ENCODE measurements at places on chromosomes 2 and 18.

- DNase-seq: no peak
Measured at GRCh38 chr2:226256709-226257376, 542.8 kb downstream of the IRS1 start.

DNA sequence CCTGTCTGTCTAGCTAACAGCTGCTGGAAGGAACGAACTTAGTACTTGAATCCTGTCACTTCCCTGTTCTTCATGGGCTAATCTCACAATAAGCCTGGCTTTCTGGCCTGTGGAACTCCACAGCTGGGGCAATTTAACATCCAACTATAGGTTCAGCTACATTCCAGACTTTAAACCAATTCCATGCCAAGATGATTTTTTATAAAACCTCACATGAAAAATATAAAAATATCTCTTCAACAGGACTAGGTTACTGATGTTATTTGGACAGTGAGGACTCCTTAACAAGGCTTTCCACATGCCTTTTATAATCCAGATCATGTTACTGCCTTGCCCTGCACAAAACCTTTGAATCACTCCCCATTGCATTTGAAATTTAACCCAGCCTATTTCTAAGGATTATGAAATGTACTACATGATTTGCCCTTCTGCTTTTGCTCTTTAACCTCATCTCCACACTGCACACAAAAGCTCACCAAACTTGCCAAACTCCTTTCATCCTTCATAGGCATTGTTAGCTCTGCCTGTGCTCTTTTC lies 863.2 kb upstream of the CHAC2 start:
- no peak for DNase-seq

- no peak for DNase-seq
Measured at GRCh38 chr2:42030829-42031228, 17.0 kb upstream of the PKDCC start.

GRCh38 chr2:126419403-126419802 lies 236.6 kb upstream of the GYPC start:
- DNase-seq: no peak

- no peak for DNase-seq
Measured at GRCh38 chr2:105538840-105539239, 140.0 kb upstream of the FHL2 start.

DNA sequence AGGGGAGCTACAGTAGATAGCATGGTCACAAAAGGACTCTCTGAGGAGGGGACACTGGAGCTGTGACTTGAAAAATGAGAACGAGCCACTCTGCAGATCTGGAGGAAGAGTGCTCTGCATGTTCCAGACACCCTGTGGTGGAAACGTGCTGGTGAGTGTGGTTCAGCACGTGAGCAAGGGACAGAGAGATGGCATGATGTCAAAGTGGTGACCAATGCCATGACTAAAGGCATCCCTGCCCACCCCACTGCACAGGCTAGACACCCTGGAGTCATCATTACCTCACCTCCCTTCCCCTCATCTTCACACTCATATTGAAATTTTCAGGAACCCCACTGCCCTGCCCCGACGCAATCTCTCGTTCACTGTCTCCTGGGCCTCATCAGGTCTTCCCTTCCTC lies 56.5 kb downstream of the SLC4A5 start:
- DNase-seq: no peak

- DNase-seq: no peak
Measured at GRCh38 chr2:84885111-84885510, 4.2 kb upstream of the TRABD2A start.

DNA sequence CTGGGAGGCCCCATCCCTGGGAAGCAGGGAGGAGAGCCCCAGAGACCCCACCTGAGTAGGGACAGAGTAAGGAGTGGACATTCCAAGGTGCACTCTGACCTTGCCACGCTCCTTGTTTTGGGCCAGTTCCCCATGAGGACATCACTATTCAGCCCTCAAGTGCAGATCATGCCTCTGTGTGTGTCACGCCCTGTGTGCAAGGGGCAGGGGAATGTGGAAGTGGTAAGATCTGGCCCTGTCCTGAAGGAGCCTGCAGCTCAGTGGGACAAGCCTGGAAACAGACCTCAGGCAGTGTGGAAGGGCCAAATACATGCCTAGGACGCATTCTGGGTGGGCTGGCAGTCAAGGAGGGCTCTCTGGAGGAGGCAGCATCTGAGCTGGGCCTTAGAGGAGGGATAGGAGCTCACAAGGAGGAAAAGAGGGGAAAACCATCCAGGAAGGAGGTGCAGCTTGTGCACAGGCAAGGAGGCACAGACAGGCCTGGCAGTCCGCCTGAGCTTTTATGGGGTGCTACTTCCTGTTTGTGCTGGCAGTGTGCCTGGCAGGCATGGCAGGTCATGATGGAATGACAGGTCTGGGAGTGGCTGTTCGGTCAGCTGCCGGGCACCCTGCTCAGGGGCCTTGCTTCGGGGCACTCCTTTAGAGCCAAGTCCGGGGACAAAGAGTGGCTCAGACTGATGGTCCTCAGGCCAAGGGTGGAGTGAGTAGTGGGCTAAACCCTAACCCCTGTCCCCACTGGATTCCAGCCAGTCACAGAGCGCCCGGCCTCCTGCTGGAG lies 3.3 kb downstream of the KLHL30 start:
- no peak for DNase-seq

DNA sequence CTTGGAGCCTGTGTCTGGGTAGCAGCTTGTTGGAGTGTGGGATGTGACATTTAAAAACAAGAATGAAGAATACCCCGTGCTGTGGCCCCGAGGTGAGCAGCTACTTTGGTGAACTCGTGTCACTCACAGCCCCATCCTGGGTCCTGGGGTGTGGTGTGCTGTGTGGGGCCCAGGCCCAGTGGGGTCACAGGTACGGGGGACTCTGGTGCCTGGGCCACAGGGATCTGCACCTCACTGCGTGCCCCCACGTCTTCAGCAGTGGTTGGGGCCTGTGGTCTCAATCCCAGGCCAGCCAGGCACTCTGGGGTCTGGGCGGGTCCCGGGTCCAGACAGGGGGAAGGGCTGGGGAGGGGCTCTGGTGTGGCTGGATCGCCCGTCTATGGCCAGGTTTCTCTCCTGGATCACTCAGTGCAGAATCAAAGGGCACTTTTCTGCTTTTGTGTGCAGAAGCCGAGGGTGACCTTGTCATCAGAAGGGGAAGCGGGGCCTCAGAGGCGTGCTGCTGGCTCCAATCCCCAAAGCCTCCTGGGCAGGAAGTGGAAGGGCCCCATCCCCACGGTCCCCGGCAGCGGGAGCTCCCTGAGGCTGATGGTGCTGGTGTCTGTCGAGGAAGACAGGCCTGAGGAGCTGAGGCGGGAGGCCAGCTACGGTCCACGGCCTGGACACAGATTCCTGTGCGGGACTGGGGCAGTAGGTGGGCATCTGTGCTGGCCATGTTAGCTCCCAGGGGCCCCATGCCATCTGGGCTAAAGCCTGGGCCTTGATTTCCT lies 1.4 kb downstream of the GPR35 start:
- DNase-seq: no peak

DNA sequence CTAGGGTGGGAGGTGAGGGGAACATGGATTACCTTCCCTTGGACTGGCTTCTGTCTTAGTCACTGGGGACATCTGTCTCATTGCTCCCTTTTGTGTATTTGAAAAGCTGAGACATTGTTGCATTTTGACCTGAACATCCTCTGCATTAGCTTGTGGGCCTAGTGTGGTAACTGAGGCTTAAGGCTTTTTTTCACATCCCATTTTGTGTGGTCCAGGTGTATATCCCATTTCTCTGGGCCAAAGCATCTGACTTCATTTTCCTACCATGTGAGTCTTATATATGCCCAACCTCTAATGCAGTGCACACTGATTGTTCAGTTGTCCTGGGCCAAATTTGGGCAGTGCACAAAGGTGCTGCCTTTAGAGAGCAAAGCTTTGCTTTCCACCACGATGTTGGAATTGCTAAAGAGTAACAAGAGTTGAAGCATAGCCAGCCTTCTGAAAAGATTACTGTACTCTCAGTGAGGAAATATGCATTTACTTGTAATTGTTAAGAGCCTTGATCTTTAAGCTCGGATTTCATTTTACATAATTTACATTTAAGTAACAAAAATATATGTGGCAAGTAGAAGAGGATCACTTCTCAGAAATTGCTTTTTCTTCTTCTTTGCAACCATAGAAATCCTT lies 13.3 kb downstream of the PRKCE start:
- DNase-seq: no peak

DNA sequence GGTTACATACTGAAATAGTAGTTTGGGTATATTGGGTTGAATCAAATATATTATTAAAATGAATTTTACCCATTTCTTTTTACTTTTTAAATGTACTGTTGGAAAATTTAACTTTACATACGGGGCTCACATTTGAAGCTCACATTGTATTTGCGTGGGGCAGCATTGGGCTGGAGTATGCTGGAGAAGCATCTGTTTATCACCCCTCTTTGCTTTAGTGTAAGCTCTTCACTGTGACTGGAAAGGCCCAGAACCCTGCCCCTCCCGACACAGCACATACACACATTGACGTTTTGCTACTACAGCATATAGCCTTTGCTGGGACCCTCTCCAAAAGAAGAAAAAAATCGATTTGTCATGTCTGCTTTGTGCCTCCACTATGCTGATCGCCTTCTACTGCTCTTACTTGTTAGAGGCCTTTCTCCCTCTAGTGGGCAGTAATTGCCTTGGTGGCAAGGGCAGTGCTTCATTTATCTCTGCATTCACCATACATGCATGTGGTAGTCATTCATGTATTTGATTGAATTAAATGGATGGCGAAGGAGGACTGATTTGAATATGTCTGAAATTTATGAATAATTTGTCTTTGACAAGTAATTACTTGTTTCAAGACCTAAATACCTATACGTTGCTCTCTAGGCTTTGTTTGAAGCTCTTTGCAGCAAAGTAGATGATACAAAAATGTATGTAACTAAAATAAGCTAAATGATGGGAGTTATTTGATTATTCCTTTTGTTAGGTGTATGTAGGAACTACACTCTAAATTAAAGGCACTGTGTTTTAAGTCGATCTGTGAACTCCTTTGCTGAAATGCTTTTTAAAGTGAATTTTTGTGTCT lies 37.4 kb downstream of the VAPA start:
- no peak for DNase-seq

DNA sequence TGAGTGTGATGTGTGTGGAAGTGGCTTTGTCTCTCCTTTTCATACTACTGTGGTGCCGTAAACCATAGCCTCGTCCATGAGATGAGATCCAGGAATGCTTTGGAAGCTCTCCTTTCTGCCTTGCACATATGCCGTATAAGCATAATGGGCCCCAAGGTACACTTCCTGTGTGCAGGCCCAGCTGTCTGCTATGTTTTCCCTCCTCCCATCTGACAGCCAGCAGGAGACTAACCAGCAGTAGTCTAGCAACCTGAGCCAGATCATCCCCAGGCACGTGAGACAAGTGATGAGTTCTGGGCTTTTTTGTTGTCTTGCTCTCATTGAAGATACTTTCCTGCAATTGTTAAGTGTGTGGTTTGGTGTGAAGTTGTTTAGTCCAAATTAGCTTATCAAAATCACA lies 555.5 kb upstream of the LRRTM4 start:
- no peak for DNase-seq

GRCh38 chr2:121191191-121192170 lies 93.5 kb downstream of the TFCP2L1 start:
- no peak for DNase-seq

GRCh38 chr18:75132931-75133525 lies 75.9 kb downstream of the PTGR3 start:
- DNase-seq: no peak

DNA sequence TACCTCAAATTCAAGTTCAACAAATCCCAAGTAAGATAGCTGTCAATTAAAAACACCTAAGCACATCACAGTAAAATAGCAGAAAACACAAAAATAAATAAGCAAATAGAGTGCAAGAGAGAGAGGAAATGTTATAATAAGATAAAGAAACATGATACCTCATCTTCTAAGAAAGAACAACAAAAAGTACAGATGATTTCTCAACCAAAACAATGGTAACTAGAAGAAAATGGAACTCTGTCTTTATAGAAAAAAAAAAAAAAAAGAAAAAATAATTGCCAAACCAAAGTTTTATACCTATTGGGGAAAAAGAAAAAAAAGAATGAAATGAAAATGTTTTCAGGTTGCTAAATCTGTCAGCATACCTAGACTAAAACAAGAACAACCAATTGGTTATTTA lies 1253.5 kb upstream of the CDH2 start:
- no peak for DNase-seq

GRCh38 chr2:29920130-29920577 lies 1.2 kb downstream of the ALK start:
- DNase-seq: peak; percentile 23
